Stimulated activated naive B cell treated with anti-CD40 and anti-IgM and Interleukin-4, amounts not matched to agents 10 μg/mL and 1 μg/mL and 100 μg/mL, for 72 hours (primary cell): ENCODE measurements at places on chromosomes 6 and 20.

- no peak for DNase-seq
These were observed 63.0 kb downstream of the EZR start for GRCh38 chr6:158756126-158756525.

GRCh38 chr6:5079692-5080091 is 5.4 kb upstream of the PPP1R3G start:
- no peak for DNase-seq

DNA sequence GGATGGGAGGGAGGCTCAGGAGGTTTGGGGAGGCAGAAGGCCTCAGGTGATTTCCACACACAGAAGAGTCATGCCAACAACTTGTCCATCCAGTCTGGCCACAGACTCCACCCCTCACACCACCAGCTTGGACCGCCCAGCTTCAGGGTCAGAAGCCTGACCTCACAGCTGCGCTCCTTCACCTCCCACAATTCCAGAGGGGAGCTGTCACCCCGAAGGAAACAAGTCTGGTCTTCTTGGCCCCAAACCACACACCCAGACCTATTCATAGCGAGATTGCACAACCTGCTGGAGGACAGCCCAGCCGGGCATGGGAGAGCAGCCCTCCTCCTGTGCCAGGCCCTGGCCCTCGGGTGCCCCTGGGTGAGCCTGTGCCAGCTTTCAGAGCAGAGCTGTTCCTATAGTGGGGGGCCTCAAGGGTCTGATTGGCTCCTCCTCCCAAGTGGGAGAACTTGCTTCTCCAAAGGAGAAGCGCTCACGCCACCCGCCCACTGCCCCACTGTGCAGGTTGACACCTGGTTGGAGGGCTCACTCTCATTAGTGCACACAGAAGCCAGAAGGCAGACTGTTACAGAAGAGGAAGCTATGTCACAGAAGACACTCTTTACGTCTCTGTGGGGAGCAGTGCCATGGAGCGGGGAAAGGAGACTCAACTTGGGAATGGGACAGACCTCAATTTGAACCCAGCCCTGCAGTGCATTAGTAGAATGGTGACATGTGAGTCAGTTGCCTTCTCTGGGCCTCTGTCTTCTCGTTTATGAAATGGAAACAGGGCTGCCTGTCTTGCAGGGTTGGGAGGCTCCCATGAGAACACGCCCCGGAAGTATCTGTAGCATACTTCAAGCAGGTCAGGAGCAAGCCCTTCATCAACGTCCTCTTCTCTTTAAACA is 128.8 kb downstream of the FOXO3 start:
- DNase-seq: no peak

GRCh38 chr20:4569092-4569491 is 152.6 kb upstream of the PRND start:
- DNase-seq: no peak

DNA sequence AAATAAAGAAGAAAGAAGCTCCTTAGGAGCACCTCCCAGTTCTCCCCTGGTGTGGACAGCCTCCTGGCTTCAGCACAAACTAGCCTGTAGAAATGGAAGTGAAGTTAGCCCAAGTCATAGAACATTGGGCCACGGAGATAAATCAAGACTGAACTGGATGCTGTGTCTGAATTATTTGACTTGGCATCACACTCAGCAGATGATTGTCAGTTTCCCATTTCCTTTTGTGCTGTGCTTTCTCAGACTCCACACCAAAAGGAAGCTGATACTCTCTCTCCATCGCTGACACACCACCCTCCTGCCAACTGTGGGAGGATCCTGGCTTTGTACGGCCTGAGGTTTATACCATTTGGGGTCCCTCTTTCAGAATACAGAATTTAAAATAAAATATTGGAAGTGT is 209.8 kb downstream of the TFAP2A start:
- no peak for DNase-seq

DNA sequence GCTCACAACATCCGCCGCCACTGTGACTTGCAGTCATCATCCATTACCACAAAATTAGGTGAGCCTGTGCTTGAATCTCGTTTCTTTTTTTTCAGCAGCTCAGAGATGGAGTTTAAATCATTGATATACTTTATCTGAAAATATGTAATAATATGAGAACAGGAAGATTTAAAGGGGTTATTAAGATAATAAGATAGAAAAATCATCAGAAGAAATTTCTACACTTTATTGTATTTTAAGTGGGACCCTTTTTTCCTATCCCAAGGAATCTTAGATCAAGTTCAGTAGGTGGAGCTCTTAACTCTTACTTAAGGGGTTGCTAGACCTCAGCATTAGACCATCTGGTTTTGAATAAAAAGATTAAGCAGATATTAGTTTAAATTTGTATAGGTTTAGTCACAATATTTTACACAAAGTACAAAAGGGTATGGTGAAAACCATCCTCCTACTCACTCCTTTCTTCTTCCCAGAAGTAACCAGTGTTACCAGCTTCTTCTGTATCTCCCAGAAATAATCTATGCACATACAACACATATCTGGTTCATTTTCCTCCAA is 9.4 kb upstream of the NCOA7 start:
- DNase-seq: no peak

DNA sequence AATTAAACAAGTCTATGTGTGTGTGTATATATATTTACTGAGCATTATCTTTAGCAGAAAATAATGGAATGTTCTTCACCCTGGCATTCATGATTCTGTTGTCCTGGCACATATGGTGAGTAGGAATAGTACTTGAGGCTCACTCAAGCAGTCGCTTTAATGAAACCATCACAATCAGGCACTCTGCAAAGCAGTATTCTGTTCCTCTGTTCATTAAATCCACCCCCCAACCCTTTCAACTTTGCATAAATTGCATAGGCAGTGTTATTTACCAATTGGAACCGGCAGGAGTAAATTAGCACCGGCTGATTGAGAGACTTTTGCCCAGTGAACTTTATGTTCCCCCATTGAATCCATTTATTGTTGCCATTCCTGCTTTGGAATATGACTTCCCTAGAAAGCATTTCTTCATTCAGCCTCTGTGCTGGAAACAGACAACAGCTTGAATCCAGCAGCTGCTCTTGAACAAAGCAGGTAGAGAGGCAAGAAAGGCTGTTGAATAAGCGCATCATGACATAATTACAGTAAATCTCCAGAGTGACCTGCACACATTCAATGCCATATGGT is 268.0 kb upstream of the RNF217 start:
- DNase-seq: no peak

GRCh38 chr20:59207742-59208357 is 44.2 kb downstream of the ZNF831 start:
- DNase-seq: peak; percentile 58

- DNase-seq: no peak
These were observed 88.4 kb downstream of the PXDC1 start for GRCh38 chr6:3663081-3663480.
